ENCODE measurements at places on chromosomes 5 and 9.

- DNase-seq, result no peak
These were observed 273.4 kb downstream of the CSNK1G3 start for GRCh38 chr5:123785162-123786071.

GRCh38 chr9:93205045-93205768 is 21.3 kb downstream of the WNK2 start:
- DNase-seq, result no peak

- DNase-seq, result no peak
These were observed 18.1 kb upstream of the RGMB start for GRCh38 chr5:98755406-98755805.

- no peak for DNase-seq
These were observed 141.9 kb downstream of the PSAT1 start for GRCh38 chr9:78438780-78439179.

DNA sequence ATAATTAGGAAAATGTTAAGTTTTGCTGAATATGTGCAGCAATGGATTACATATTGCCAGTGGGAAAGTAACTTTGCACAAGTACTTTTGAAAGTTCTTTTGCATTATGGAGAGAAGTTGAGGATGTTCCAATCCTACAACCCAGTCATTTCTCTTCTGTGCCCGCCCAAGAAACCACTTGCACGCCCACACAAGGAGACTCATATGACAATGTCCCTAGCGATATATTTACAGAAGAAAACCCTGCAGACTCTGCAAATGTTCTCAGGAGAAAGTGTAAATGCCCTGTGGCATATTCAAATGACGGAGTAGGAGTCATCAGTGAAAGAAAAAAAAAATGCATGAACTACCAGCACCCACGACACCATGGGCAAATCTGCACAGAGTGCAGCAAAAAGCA is 356.5 kb downstream of the CTNND2 start:
- no peak for DNase-seq

GRCh38 chr5:44365345-44365744 is 23.9 kb downstream of the FGF10 start:
- DNase-seq, result no peak

GRCh38 chr5:107541400-107541799 is 129.3 kb downstream of the EFNA5 start:
- no peak for DNase-seq

All from activated CD8-positive, alpha-beta T cell treated with anti-CD3 and anti-CD28 coated beads, Interleukin-2, amount 10 ng/mL, durations not matched to agents 7 days and 5 days (primary cell).